NCI-H2107 (cell line): ENCODE measurements at places on chromosomes 16 and 17.

DNA sequence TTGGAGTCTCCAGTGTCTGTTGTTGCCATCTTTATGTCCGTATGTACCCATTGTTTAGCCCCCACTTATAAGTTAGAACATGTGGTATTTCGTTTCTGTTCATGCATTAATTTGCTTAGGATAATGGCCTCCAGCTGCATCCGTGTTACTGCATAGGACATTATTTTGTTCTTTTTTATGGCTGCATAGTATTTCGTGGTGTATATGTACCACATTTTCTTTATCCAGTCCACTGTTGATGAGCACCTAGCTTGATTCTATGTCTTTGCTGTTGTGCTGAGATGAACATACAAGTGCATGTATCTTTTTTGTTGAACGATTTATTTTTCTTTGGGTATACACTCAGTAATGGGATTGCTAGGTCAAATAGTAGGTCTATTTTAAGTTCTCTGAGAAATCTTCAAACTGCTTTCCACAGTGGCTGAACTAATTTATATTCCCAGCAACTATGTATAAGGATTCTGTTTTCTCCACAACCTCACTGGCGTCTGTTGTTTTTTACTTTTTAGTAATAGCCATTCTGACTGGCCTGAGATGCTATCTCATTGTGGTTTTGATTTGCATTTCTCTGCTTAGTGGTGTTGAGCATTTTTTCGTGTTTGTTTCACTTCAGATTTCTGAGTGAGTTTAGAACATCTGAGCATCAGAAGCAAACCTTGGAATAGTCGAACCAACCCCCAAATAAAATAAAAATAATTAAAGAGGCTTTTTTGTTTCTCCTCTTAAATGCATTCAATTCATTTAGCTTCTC, 304.7 kb downstream of the ZFHX3 start:
- DNase-seq = no peak

DNA sequence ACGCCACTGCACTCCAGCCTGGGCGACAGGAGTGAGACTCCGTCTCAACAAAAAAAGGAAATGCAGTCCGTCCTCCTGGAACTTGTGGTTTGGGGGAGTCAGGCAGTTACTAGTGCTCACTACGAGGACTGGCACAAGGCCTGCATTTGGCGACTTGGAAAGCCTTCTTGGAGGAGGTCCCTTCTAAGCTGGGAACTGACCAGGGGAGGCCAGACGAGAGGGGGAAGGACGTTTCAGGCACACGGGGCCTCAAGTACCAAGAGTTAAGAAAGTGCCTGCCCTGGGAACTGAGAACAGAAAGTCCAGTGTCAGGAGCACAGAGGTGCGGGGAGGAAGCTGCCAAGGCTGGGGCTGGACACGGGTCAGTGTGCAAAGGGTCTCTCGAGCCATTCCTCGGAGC, 89.9 kb downstream of the ABR start:
- no peak for DNase-seq

DNA sequence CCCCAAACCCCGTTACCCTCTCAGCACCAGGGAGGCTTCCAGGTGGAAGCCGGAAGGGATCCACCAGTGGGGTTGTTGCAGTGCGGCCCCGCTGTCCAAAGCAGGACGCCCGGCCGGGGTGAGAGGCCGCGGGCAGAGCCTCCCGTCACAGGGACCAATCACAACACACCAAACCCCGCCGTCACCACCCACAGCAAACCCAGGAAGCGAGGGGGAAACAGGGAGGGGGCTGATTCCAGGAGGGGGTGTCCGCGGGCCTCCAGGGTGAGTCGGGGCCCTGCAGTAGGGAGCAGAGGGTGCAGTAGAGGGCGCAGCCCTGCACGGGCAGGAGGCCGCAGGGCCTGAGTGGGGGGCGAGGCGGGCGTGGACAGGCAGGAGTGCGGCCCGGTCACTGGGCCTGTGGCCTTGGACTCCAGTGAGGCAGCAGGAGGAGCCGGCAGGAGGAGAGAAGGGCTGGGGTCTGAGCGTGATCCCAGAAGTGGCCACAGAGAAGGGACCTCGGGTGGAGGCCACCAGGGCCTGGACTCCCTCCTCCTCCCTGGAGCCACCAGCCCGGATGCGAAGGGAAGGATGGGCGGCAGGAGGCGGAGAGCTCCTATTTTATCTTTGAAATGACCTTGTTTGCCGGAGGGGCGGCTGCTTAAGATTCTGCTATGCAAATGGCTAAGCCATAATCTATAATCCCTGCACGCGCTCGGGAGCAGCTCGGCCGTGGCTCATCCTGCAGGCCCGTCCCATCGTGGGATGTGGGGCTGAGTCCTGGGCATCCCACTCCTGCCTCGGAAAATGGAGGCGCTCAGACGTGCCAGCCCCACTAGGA, 41.5 kb downstream of the ZFPM1 start:
- DNase-seq = no peak

GRCh38 chr17:75825748-75826370, 18.3 kb downstream of the UNC13D start:
- no peak for DNase-seq

- no peak for DNase-seq
Observed at GRCh38 chr17:65181237-65182061, 44.3 kb downstream of the RGS9 start.

DNA sequence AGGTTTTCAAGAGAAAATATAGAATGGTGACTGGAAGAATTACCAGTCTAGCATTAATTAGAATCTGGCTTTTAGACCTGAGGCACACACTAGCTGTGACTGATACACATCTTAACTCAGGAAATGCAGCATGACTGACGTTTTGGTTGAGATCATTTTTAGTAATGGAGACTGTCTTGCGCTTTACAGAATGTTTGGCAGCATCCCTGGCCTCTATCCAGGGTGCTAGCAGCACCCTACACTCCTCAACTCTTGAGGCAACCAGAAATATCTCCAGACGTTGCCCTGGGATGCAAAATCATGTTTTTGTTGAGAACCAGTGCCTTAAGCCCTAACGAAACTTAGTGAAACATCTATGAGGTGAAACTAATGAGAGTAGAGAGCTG, 109.0 kb downstream of the HS3ST3A1 start:
- DNase-seq = no peak

GRCh38 chr17:57234739-57235092, 21.6 kb upstream of the MSI2 start:
- DNase-seq = no peak

GRCh38 chr16:88589441-88589840, 19.2 kb downstream of the ZC3H18 start:
- DNase-seq = no peak

DNA sequence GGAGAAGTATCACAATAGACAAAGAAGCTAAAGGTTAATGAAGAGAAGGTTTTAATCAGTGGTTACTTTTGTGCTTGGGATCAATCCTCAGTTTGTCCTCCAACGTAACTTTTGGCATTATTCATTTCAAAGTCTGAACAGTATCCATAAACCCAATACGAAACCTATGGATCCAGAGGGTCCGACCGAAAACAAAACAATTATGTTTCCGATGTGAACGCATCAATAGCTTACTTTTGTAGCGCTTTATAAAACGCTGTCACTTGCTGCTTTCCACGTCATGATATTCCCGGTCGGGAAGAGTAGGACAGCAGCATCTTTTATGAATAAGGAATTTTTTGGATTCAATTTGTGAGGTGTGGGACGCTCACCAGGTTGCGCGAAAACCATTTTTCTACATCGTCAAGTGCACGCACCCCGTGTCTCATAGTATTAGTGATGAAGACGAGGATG, 383.8 kb downstream of the ZFHX3 start:
- DNase-seq = no peak

- DNase-seq = no peak
Observed at GRCh38 chr16:84497418-84498222, 6.8 kb downstream of the MEAK7 start.

DNA sequence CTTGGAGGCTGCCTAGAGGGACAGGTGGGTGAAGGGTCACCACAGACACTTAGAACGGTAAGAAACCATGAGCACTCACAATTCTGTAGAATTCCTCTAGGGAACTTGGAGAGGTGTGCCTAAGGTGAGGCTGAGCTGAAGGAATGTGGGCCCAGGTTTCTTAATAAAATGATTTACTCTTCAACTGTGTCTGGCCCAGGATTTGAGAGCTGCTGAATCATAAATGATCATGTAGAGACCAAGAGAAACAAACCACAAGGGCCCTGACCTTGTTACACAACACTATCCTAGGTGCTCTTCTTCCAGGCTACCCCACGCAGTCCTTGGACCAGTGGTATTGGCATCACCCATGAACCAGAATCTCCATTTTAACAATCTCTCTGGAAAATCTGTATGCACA, 27.7 kb downstream of the ZNF18 start:
- no peak for DNase-seq

- no peak for DNase-seq
Observed at GRCh38 chr17:40515011-40515410, 13.6 kb upstream of the TNS4 start.

- no peak for DNase-seq
Observed at GRCh38 chr16:70410734-70411133, 28.2 kb downstream of the ST3GAL2 start.

DNA sequence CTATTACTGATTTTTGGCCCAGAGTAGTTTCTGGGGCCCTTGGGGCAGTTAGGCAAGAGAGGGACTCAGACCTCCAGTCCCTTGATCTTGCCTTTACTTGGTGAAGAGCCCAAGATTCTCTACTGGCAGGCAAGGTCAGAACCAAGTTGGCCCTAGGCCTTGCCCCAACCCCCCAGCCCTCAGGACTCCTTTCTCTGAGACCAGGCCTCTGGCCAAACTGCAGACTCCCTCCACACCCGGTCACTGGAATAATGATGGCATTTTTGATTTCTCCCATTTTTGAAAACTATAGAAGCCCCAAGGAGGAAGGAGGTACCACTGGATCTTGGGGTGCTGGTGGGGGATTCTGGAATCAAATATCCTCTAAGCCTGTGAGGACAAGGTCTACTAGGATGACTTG, 18.0 kb upstream of the HOXB9 start:
- DNase-seq = no peak

GRCh38 chr16:3459401-3460090, 16.1 kb downstream of the NAA60 start:
- DNase-seq = no peak

GRCh38 chr17:17900615-17901520, 64.1 kb upstream of the SREBF1 start:
- DNase-seq = no peak

- no peak for DNase-seq
Observed at GRCh38 chr17:78214706-78215061, 631 bp downstream of the BIRC5 start.
